ENCODE measurements at places on chromosomes 2 and 18.

GRCh38 chr2:150742094-150742493 is 254.6 kb upstream of the RND3 start:
- DNase-seq, result no peak

DNA sequence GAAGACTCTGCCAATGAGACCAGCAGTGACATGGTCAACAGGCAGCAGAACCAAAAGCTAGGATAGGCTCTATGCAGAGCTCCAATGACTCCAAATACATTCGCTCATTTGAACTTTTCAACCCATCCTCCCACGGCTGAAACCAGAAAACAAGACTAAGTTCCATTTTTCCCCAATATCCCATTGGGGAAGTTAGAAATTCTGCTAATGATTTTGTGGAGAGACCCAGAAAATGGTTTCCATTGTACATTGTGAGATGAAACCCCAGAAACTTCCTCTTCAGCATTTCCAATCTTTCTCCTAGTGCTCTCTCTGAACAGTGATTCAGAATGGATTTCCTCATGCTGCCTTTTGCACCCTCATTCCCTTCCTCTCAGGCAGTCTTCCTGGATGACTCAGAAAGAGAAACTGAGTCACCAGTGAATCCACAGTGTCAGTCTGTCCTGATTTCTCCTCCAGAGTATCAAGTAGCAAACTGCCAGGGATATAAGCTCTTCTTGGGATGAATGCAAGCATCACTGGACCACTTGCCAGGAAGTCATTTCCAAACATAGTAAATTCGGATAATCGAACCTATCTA is 467.7 kb upstream of the ID2 start:
- no peak for DNase-seq

DNA sequence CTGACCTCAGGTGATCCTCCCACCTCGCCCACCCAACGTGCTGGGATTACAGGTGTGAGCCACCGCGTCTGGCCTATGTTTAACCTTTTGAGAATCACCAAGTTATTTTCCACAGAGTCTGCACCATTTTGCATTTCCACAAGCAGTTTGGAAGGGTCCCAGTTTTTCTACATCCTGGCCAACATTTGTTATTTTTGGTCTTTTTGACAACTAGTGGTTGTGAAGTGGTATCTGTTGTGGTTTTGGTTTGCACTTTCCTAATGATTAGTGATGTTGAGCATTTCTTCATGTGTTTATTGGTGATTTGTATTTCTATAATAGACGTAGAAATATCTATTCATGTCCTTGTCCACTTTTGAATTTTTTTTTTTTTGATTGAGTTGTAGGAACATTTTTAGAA is 67.9 kb downstream of the BIRC6 start:
- peak; percentile 24 for DNase-seq

DNA sequence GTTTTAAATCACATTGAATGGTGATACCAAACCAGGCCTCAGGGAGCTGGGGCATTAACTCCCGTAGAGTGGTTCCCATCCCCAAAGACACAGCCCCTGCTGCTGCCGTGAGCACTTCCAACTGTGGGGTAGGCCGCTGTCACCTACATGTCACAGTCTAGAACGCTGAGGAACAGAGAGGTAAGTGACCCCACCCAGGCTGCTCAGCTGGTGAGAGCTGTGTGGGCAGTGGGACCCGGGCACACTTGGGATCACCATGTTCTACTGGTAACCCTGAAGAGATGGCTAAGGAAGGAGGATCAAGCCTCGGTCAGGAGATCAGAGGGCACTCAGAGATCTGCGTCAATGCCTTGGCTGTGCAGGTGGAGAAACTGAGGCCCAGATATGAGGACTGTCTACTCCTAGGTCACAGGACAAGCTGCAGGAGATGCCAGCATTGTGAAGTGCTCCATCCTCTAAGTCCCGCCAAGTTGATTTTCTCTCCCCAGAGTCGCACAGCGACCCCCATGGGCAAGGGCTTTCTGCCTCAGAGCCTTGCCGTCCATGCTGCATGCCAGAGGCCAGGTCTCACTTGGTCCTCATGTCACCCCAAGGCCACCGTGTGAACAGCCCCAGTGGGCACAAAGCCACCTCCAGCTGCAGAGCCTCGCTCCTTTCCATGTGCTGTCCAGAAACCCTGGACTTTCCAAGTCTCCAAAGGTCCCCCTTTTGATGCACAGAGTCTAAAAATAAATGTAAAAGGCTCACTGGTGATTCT is 144.2 kb upstream of the OTOS start:
- DNase-seq, result no peak

DNA sequence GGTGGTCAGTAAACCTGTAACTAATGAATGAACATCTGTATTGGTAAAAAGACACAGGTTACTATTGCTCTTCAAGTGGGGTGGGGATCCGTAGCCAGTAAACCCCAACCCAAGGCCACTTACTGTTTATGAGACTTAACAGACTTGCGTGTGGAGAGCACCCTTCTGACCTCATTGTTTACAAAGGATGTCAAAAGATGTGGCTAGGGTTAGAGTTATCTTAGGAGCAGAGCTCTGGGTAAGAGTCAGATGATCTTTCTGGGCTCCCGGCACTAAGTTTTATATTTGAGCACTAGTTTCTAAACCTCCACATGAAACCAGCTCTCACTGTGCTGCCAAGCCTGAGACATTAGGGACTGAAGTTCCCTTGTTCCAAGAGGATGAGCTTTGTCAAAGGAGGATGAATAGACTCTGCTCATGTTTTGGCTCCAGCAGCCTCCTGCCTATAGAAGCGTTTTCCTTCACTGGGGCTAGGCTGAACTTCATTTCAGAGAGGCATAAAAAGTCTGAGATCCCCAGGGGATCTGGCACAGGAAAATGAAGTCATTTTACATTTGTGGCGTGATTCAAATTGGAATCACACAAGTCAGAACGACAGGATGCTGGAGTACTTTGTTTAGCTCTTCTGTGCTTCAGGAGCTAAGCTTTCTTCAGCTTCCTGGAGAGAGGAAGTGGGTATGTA is 403.1 kb upstream of the TRIB2 start:
- DNase-seq, result no peak

- no peak for DNase-seq
Observed at GRCh38 chr18:77105680-77106079, 26.9 kb downstream of the MBP start.

All from myocyte (in vitro differentiated cells).